ENCODE measurements at places on chromosomes 2 and 18.
A peak's percentile ranks its signal among the peaks of the same experiment; 100 is the strongest.

- DNase-seq: no peak
Observed at GRCh38 chr2:73257425-73258125, 23.5 kb downstream of the CCT7 start.

- DNase-seq: peak; percentile 85
Observed at GRCh38 chr2:33215299-33215698, 261.1 kb upstream of the RASGRP3 start.

GRCh38 chr2:119484834-119485233 lies 39.4 kb downstream of the SCTR start:
- no peak for DNase-seq

GRCh38 chr2:28155086-28155485 lies 237.6 kb upstream of the FOSL2 start:
- no peak for DNase-seq

DNA sequence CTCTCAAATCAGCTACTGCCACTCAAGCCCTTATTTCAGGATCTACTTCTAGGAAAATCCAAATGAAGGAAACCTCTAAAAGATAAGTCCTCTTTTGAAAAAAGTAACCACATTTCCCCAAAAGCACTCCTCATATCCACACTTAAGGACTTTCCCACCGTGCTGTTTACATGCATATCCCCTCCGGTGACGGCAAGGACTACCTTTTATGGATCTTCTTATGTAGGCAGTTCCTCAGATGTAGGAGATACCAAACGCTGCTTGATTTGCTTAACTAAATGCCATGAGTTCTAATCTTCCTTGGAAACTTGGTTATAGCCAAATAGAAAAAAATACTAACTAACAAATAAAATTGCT lies 6.9 kb upstream of the TMEM87B start:
- DNase-seq: no peak

GRCh38 chr2:200156166-200156835 lies 150.2 kb upstream of the SPATS2L start:
- peak; percentile 70 for DNase-seq

DNA sequence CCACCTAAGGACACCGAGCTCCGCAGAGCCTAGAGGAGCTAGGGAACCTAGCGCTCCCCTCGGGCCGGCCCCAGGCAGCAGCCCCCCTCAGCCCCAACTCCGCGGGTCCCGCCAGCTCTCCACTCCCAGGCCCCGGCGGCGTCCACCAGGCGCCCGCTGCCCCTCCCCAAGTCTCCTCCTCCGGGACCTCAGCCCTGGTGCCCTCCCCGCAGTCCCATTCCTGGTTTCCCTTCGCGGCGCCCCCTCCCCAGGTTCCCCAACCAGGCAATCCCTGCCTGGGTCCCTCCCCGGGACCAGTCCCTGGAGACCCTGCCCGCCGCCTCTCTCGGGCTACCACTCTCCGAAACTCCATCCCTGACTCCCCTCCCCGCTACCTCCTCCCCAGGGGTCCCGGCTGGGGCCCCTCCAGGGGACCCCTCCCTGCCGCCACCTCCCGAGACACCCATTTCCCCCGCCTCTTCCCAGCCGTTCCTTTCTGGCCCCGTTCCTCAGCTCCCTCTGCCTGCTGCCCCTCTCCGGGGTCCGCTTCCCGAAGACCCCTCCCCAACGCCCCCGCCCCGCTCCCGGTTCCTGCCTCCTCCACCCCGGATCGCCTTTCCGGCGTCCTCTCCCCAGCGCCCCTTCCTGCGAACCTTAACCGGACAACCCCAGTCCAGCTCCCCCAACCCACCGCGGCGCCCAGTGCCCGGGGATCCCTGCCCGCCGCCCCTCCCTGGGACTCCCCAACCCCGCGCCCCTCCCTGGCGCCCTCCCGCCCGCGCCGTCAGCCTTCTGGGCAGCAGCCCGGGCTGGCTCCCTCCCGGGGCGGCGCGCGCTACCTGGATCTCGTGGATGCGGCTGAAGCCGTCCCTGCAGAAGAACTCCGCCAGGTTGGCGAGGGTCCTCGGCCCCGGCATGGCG lies 678 bp downstream of the CYP27C1 start:
- DNase-seq: no peak

DNA sequence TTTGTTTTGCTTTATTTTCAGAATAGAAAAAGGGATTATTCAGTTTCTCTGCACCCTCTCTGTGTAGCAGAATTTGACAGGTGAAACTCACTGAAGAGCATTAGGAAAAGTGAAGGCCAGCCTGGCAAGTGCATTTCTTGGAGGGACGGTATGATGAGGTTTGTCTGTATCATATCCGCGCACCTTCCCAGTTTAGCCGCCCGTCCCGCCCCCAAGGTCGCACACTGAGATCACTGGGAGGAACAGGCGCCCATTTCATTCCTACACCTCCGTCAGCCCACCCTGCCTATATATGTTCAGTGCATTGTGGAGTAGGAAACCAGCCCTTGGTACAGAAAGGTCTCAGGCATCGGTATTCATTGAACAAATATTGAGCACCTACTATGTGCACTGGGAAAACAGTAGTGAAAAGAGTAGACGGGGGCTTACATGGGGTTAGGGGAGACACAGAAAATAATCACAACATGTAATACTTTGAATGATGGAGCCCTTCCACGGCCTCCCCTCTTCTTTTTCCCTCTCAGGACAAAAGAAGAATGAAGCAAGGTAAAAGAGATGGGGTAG lies 678 bp upstream of the FECH start:
- DNase-seq: no peak

DNA sequence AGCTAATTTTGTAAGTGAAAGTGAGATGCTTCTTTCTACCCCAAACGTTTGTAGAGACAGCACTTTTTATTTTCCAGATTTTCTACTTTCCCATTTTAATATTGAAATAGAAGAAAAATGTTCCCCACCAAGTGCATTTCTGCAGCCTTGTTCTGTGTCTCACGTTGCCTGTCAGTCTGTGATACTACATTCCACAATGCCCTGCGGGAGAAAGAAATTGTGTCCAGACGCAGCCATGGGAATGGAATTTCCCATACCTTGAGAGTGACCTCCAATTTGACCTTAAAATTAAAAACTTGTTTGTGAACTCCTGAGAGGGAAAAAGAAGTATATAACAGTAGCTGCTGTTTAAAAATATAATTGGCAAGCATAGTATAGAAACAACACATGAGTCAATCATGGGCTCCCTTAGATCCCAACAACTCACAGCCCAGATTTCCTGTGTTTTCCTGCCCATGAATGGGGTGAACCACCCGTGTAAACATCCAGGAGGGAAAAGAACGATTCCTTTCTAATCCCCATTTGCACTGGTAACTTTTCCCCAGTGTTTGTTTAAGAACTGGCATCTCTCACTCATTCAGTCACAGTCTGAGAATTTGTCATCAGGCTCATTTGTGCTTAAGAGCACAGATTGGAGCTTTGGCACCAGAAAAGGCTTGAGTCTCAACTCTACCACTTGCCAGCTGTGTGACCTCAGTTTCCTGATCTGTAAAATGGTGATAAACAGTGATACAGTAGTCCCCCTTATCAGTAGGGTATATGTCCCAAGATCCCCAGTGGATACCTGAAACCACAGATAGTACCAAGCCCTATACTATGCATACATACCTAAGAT lies 166.1 kb upstream of the ZNF521 start:
- DNase-seq: no peak

GRCh38 chr2:2010251-2010650 lies 265.9 kb upstream of the PXDN start:
- no peak for DNase-seq

DNA sequence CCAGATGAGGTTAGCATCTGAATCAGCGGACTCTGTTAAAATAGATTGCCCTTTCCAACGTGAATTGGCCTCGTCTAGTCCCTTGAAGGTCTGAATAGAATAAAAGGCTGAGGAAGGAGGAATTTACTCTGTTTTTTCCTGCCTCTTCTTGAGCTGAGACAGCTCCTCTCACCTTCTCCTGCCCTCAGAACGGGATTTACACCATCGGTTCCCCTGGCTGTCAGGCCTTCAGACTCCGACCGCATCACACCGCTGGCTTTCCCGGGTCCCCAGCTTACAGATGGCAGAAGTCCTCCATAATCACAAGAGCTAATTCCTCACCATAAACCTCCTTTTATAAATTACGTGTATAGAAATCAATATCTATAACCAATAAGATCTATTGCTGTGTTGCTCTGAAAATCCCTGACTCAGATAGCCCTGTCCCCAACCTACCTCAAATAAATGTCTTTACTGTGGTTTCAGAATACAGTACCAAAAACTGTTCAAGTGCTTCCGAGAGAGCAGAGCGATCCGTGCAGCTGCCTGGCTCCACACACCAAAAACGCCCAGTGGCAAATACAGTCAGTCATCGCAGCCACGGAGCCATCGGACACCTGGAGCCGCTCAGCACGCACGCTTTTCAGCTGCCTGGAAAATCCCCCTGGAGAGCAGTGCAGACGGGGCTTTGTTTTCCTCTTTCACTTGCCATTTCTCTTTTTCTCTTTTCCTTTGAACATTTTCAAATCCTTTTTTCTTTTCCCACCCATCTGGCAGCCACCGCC lies 196.9 kb downstream of the NRP2 start:
- no peak for DNase-seq

- DNase-seq: no peak
Observed at GRCh38 chr2:134466141-134466540, 212.3 kb downstream of the MGAT5 start.

- DNase-seq: no peak
Observed at GRCh38 chr2:3094999-3095958, 282.3 kb downstream of the EIPR1 start.

DNA sequence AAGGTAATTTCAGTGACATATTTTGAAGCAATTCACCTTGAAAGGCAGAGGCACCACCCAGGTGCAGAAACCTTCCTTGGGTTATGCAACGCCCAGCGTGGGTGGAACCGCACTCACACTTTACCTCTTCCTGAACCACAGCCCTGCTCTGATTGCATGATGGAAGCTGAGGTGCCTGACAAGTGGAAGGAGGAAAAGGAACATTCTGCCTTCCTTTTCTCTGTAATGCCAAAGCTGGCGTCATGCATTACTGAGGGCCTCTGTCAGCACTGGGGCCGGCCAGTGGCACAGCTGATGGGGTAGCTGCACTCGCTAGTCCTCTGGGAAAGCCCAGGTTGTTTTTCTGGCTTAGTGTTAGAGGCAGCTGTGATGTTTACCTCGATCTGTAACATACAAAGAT lies 266.5 kb downstream of the NEDD4L start:
- DNase-seq: no peak

DNA sequence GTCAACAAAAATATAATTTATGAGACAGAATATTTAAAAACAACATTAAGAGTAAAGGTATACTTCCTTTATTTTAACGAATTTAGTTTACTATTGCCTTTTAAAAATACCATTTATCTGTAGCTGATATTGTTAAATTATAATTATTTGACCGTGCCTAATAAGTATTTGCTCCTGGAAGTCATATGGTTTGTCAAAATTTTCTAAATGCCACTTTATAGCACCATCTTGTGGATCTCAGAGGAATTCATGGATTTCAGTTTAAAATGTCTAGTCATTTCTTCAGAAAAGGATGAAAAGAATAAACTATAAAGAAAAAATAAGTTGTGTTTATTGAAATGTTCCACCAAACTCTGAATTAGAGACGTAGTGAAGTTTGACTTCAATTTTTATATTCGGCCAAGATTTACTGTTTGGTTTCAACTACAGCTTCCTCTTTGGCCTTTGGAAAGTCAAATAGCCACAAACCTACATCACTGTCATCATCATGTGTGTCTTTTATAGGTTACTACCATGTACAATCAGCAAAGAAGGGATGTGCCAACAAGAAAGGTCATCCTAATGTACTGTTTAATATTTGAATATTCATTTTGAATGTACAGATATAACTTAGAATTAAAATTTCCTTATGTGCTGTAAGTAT lies 10.3 kb upstream of the FTCDNL1 start:
- no peak for DNase-seq

DNA sequence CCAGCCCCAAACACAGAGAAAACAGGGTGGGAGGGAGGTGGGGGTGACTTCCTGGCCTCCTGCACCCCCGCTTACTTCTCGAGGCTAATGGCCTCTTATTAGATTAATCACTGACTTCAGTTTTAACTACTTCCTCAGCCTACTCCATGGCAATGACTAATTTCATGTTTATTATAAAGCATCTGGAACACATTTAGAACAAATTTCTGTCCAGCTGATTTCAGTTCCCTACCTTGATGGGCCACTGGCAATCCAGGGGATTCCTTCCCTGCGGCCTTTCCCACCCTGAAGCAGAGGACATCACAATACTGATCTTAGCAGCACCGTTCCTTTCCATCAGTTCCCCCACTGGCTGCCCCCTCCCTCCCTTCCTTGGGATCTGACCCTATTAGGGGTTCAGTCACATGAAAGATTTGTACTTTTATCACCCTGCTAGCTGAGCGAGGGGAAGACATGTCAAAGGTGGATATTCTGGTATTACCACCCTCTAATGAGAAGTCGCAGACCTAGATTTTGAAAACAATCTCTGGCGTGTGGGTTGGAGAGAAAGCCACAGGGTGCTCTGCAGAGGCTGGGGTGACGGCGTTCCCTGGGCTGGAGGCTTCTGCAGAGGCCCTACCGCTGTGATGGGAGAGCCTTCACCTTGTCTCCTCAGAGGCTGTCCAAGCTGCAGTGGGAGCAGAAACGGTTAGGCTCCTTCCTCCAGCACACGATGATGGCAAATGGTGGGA lies 67.6 kb downstream of the KIAA2012 start:
- peak; percentile 55 for DNase-seq

DNA sequence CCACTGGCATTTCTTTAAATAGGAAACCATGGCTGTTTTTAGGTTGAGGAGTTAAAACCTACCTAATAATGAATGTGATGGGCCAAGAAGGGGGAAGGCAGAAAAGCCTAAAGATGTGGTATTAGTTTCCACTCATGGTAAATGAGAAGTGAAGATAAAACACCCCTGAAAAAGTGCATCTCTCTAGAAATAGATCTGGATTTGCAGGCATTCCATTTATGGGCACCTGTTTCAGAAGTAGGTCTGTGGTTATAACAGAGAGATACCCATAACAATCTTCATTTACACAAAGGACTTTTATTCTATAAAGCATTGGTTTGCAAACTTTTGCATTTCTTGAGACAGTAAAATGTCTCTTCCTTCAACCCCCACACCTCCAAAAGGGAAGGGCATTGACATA lies 62.1 kb downstream of the PRKCE start:
- no peak for DNase-seq

DNA sequence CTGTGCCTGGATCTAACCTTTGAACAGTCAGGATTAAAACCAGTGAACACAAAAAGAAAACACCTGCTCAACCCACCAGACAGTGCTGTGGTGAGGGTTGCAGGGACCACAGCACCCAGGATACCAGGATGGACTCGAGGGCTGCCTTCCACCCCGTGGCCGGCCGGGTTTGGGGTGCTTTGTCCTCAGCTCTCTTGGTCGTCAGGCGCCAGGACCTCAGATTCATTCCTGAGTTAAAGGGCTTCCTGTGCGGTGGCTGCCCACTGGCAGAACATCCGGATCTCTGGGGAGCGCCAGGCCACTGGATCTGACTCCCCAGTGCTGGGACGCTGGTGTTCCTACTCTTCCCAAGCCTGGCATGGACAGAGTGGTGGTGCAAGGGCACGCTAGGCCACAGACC lies 239.8 kb downstream of the TFCP2L1 start:
- DNase-seq: no peak

- no peak for DNase-seq
Observed at GRCh38 chr2:241112592-241112991, 10.5 kb upstream of the MTERF4 start.

GRCh38 chr18:36532815-36533214 lies 235.3 kb downstream of the FHOD3 start:
- DNase-seq: no peak

GRCh38 chr2:218329027-218329825 lies 27.4 kb upstream of the CATIP start:
- DNase-seq: no peak

- DNase-seq: no peak
Observed at GRCh38 chr2:55431982-55432627, 12.4 kb upstream of the CCDC88A start.

GRCh38 chr2:100796499-100797100 lies 23.3 kb upstream of the NPAS2 start:
- no peak for DNase-seq

- no peak for DNase-seq
Observed at GRCh38 chr2:113780472-113780871, 24.0 kb upstream of the SLC35F5 start.
